Stimulated activated CD4-positive, alpha-beta T cell treated with anti-CD3 and anti-CD28 coated beads, Interleukin-12 subunit alpha, Interleukin-12 subunit beta, amount 100 ng/mL, for 24 hours (primary cell): ENCODE measurements at places on chromosomes 13 and 19.

GRCh38 chr13:93765062-93765461, 538.5 kb downstream of the GPC6 start:
- no peak for DNase-seq

GRCh38 chr19:37227996-37228395, 10.0 kb downstream of the ZNF383 start:
- DNase-seq = no peak

- no peak for DNase-seq
Observed at GRCh38 chr19:4114181-4114580, 9.7 kb downstream of the MAP2K2 start.

GRCh38 chr13:102309110-102309509, 92.7 kb downstream of the FGF14 start:
- no peak for DNase-seq

DNA sequence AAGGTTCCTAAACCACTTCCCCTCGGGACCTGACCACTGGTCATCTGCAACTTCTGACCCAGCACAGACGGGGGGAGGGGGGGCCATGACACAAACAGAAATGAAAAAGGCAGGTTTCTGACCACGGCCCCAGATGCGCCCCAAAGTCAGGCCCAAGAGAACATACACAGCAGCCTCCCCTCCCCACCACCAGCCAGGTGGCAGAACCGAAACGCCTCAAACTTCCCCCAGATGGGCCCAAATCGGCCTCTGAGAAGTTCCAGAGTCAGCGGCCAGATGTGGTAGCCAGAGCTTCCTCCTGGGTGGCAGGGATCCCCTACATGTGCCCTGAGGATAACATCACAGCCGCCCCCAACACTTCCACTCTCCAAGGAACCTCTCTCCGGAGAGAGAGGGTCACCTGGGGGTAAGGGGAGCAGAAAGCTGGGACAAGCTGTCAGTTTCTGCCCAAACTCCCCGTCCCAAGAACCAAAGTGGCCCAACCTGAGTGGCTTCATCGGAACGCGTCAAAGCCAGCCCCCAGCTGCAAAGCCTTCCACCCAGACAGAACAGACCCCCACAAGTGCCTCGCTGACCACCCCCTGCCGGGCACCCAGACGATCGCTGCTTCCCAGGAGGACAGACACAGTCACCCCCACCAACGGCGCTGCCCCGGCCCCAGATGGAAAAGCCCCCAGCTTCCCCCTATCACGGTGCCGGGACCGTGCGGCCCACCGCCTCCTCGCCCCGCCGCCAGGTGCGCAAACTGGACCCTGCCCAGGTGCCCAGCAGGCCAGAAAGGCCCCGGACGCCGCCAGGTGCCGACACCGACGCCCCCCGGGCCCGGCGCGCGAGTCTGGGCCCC, 800 bp downstream of the ELL start:
- DNase-seq = no peak

- DNase-seq = no peak
Observed at GRCh38 chr13:90105849-90106496, 1241.5 kb upstream of the MIR17HG start.

GRCh38 chr19:11278670-11279069, 16.3 kb upstream of the DOCK6 start:
- no peak for DNase-seq

- no peak for DNase-seq
Observed at GRCh38 chr13:42129033-42129432, 80.6 kb downstream of the DGKH start.

DNA sequence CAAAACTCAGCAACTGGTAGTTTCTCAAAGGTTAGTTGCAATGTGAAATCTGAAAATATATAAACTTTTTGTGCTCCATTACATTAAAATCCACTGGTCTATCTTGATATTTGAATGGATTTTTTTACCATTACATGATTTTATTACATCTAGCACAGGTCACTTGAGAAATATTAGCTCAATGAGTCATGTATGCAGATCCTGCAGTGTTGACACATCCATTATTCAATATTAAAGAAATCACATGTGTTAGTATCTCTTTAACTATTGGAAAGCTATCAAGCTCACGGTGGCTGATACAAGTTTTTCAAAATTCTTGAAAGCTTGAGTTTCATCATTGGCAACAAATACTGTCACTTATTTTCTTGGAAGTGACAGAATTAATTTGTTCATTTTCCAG, 373.9 kb upstream of the TSHZ3 start:
- DNase-seq = no peak

DNA sequence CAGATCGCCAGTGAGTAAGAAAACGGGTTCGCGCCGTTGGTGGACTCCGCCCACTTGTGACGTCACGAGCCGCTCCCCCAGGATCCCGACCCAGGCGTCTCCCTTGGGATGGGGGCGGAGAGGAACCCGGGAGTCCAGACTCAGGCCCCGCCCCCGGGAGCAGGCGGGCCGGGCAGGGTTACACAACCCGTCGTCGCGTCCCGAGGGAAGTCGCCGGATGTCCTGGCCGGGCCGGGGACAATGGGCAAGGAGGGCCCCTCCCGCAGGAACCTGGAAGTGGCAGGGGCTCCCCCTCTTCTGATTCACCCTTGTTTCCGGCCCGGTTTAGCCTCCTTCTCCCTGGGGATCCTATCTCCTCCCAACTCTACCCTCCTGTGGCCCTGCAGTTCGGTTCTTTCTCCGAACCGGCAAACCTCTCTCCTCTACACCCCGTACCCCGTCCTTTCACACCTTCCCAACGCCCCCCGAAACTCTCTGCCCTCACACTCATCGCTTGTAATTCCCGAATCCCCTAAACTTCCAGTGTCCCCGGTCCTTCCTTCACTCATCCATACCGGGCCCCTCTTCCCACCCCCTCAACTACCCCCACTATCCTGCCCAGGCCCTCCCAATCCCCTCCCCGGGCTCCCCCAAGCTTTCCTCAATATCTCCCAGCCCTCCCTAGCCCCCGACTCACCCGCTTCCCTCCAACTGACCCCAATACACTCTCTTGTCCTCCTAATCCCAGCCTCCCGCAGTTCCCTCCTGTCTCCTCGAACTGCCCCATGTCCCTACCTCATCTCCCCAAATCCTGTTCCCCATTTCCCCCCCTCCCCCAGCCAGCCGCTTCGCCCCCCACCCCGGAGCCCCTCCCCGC, 20.0 kb upstream of the ERCC1 start:
- DNase-seq = peak; percentile 58

DNA sequence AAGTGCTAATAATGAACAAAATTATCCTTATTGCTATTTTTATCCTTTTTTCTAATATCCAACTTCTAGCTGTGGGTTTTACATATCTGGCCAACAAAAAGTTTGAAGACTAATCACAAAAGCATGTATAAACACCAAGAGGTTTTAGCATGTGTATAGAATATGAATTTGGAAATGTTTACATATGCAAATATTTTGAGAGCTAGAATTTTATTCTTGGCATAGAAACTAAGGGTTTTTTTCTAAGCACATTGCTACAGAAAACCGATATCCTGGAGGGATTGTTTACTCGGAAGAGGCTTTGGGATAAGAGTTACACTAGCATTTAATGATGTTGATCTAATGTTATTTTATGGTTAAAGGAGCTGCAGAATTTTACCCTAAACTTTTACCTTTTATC, 392.1 kb downstream of the EFNB2 start:
- DNase-seq = no peak

- no peak for DNase-seq
Observed at GRCh38 chr13:93848247-93848646, 621.6 kb downstream of the GPC6 start.

- no peak for DNase-seq
Observed at GRCh38 chr13:24280720-24281119, 28.7 kb upstream of the C1QTNF9 start.

GRCh38 chr13:43303033-43303729, 279.8 kb downstream of the DNAJC15 start:
- DNase-seq = no peak

- DNase-seq = no peak
Observed at GRCh38 chr13:76812206-76812897, 73.9 kb downstream of the KCTD12 start.

GRCh38 chr19:51621178-51621577, 9.0 kb downstream of the SIGLEC5 start:
- DNase-seq = no peak

GRCh38 chr13:55000043-55000442, 1971.4 kb downstream of the OLFM4 start:
- no peak for DNase-seq

DNA sequence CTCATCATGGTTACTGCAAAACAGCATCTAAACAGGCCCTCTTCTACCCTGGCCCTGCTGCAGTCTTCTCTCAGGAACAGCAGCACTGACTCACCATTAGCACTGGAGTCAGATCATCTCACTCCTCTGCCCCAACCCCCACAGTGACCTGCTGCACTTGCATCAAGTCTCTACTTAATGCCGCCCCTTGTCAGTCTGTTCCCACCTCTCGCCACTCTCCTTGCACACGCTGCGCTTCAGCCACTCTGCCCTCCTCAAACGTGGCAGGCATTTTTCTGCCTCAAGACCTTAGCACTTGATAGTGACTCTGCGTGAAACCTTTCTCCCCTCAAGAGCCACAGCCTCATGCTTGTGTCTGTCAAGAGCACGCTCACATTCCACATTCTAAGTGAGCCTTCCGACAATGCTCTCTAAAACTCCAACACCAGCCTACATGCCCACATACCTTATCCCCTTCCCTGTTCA, 22.1 kb downstream of the MIPEP start:
- DNase-seq = no peak

DNA sequence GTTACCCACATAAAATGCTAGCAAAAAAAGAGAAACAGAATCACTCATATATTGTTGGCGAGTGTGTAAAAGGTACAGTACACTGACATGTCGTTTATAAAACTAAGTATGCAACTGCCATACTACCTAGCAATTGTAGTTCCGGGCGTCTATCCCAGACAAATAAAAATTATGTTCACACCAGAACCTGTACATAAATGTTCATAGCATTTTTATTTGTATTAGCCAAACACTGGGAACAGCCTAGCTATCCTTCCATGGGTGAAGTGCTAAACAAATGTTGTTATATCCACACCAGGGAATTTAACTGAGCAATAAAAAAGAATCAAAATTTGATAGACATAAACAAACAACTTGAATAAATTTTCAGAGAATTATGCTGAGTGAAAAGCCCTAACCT, 28.9 kb upstream of the POSTN start:
- no peak for DNase-seq

GRCh38 chr19:35346193-35347052, 1.3 kb upstream of the FFAR1 start:
- peak; percentile 62 for DNase-seq

GRCh38 chr19:29233591-29233990, 20.6 kb upstream of the UQCRFS1 start:
- no peak for DNase-seq

- no peak for DNase-seq
Observed at GRCh38 chr19:10402441-10403038, 802 bp downstream of the CDC37 start.

GRCh38 chr19:40469011-40469410, 2.2 kb downstream of the SPTBN4 start:
- DNase-seq = no peak

DNA sequence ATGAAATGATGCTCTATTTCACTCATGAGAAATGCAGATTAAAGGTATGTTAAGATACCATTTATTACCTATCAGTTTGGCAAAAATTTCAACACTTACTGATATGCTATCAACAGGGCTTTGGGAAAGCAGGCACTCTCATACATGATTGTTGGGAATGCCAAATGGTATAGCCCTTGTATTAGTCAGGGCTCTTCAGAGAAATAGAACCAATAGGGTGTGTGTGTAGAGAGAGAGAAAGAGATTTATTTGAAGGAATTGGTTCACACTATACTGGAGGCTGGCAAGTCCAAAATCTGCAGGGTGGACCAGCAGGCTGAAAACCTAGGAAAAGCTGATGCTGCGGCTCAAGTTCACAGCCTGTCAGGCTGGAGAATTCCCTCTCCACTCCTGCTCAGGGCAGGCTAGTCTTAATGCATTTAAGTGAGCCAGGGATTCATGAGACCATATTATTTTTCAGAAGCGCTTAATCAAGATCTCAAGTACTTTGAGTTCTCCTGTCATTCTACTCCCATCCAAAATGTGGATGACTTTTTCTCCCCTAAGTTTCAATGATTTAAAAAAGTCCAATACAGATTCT, 72.4 kb downstream of the NHLRC3 start:
- no peak for DNase-seq

DNA sequence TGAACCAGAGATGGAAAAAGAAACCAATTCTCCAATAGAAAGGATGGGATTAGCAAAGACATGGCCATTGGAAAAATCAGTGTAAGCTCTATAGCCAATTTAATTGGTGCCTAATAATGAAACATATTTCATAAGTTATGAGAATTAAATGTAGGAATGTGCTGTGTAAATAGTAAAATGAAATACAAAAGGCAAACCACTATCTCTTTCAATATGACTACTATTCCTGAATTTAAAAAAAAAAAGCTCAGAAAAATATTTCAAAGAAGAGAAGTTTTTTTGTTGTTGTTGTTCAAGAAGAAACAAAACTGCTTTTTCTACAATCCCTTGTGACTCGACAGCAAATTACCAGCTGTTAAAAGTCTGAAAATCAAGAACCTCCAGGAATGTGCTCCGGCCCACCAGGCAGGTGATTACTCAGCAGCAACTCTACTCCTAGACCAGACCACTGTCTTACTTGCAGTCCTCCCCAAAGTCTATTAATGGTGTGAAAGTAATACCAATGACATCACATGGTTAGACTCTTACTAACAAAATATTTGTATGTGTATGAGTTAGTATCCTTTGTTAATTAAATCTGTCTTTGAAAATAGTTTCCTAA, 362.4 kb downstream of the KCTD12 start:
- DNase-seq = no peak

DNA sequence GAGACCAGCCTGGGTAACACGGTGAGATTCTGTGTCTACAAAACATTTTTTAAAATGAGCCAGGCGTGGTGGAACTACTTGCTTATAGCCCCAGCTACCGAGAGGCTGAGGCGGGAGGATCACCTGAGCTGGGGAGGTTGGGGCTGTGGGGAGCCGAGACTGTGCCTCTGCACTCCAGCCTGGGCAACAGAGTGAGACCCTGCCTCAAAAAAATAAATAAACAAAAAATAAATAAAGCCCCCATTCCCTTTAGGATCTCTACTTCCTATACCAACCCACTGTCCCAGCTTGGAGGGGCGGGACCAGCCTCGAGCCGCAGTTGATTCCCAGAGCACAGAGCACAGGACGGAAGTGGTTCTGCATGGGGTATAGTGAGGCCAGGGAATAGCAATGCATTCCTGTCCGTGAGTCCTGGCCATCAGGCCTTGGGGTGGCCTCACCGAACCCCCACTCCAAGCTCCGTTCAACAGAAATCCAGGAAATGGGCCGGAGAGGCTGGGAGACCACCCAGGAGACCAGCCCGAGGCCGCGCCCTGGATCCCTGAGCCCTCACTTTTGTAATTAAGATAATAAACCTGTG, 4.9 kb upstream of the PTBP1 start:
- DNase-seq = no peak

GRCh38 chr13:19890030-19890429, 26.6 kb upstream of the ZMYM5 start:
- no peak for DNase-seq

- no peak for DNase-seq
Observed at GRCh38 chr13:46687810-46688209, 109.2 kb downstream of the ESD start.

DNA sequence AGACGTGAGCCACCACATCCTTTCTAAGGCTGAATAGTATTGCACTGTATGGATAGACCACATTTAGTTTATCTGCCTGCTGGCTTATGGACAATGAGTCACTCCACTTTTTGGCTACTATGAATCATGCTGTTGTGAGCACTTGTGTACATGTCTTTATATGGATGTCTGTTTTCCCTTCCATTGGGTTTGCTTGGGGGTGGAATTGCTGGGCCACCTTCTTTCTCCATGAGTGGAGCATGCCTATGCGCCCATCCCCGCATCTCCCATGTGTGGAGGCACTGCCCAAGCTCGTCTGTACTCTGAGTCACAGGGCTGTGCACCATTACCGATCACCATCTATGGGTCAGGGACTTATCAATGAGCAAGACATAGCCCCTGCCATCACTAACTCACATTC, 127.2 kb upstream of the GJB6 start:
- no peak for DNase-seq
